Body of pancreas (tissue), 4 donors: ENCODE measurements at places on chromosomes 7 and 10. TPM values are rescaled to one million over a fixed set of nuclear protein-coding genes. Genes with fewer than 3 reads are reported as not detected.
A peak's percentile ranks its signal among the peaks of the same experiment; 100 is the strongest.

- no peak overlapping the region for H3K27ac ChIP-seq
- H3K27me3 ChIP-seq: no peaks in the 10 kb centered on the region
- peaks cover 13% of the 10 kb centered on the region for H3K4me1 ChIP-seq
- no peak overlapping the region for H3K4me3 ChIP-seq
Measured at GRCh38 chr10:7260412-7260900, 150.4 kb downstream of the SFMBT2 start.

DNA sequence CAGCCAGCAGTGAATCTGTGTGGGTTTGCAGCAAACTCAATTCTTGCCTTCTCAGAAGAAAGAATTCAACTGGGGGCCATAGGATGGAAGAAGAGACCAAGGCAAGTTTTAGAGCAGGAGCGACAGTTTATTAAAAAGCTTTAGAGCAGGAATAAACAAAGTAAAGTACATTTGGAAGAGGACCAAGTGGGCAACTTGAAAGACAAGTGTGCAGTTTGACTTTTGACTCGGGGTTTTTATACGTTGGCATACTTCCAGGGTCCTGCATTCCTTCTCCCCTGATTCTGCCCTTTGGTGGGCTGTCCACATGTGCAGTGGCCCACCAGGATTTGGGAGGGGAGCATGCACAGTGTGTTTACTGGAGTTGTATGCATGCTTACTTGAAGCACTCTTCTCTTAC, 3.0 kb upstream of the ANKRD22 start:
- H3K36me3 ChIP-seq: no peaks in the 10 kb centered on the region
- no peak overlapping the region for H3K4me3 ChIP-seq
- DNase-seq: no peak
- no peaks in the 10 kb centered on the region for H3K27me3 ChIP-seq

GRCh38 chr7:91517201-91517785, 253.1 kb downstream of the FZD1 start:
- H3K4me1 ChIP-seq: no peaks in the 10 kb centered on the region
- H3K27me3 ChIP-seq: no peaks in the 10 kb centered on the region
- no peak overlapping the region for H3K4me3 ChIP-seq
- H3K36me3 ChIP-seq: no peaks in the 10 kb centered on the region
- no peak for DNase-seq
- H3K27ac ChIP-seq: no peak overlapping the region

GRCh38 chr7:2611922-2612321, 19.9 kb upstream of the TTYH3 start:
- no peaks in the 10 kb centered on the region for H3K36me3 ChIP-seq
- no peak overlapping the region for H3K27ac ChIP-seq
- no peak for DNase-seq
- no peaks in the 10 kb centered on the region for H3K27me3 ChIP-seq
- peaks cover 15% of the 10 kb centered on the region for H3K4me1 ChIP-seq

DNA sequence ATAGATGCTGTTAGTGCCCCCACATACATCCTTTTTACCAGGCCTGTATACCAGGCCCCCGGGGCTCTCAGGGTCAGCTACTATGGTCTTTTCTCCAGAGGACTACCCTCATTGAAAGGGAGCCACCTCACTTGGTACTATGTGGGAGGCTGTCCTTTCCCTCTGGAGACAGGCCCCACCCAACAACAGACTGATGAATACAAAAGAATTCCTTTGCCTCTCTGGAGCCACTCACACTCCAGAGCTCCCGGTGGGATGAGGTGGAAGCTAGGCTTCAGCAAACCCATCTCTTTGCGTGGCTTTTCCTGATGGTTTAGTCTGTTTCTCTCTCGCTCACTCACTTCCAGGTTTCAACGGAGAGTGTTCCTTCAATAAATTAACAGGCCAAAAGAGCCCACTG, 30.3 kb downstream of the ANKMY2 start:
- no peaks in the 10 kb centered on the region for H3K27me3 ChIP-seq
- no peak overlapping the region for H3K4me3 ChIP-seq
- no peaks in the 10 kb centered on the region for H3K36me3 ChIP-seq
- DNase-seq: no peak
- peaks cover 6% of the 10 kb centered on the region for H3K4me1 ChIP-seq
- no peak overlapping the region for H3K27ac ChIP-seq

DNA sequence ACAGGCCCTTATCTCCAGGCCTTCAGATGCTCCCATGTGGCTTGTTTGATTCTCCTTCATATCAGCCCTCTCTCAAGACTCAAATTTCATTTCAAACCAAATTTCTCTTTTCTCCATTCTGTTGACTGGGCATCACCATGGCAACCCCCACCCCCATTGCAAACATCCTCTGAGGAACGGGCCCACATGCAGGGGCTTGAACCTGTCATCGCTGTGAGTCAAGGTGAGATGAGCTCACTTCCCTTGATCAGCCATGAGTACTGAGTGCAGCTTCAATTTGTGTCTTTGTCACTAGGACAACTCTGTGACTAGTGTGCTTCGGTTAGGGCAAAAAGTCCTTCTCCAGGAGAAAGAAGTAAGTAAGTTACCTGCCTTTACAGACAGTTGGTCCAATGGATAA, 41.9 kb downstream of the CALML3 start:
- H3K4me1 ChIP-seq: peaks cover 4% of the 10 kb centered on the region
- H3K36me3 ChIP-seq: no peaks in the 10 kb centered on the region
- no peak for DNase-seq
- H3K27me3 ChIP-seq: no peaks in the 10 kb centered on the region

GRCh38 chr10:43082087-43082486, 5.2 kb downstream of the RET start:
- H3K27ac ChIP-seq: peak overlapping the region; percentile 75
- peak; percentile 60 for DNase-seq
- H3K36me3 ChIP-seq: no peaks in the 10 kb centered on the region

DNA sequence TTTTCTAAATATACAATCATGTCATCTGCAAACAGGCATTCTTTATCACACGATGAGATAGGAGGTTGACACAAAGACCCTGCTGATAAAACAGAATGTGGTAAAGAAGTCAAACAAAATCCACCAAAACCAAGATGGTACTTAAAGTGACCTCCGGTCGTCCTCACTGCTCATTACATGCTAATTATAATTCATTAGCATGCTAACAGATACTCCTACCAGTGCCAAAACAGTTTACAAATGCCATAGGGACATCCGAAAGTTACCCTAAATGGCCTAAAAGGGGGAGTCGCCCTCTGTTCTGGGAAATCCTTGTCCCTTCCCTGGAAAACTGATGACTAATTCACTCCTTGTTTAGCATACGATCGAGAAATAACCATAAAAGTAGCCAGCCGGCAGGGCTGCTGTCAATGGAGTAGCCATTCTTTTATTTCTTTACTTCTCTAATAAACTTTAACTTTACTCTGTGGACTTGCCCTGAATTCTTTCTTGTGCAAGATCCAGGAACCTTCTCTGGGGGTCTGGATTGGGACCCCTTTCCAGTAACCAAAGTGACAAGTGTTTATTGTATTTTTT, 126.6 kb downstream of the CCDC71L start:
- no peak overlapping the region for H3K27ac ChIP-seq
- H3K4me1 ChIP-seq: no peaks in the 10 kb centered on the region
- DNase-seq: no peak
- H3K4me3 ChIP-seq: no peak overlapping the region
- H3K27me3 ChIP-seq: no peaks in the 10 kb centered on the region

DNA sequence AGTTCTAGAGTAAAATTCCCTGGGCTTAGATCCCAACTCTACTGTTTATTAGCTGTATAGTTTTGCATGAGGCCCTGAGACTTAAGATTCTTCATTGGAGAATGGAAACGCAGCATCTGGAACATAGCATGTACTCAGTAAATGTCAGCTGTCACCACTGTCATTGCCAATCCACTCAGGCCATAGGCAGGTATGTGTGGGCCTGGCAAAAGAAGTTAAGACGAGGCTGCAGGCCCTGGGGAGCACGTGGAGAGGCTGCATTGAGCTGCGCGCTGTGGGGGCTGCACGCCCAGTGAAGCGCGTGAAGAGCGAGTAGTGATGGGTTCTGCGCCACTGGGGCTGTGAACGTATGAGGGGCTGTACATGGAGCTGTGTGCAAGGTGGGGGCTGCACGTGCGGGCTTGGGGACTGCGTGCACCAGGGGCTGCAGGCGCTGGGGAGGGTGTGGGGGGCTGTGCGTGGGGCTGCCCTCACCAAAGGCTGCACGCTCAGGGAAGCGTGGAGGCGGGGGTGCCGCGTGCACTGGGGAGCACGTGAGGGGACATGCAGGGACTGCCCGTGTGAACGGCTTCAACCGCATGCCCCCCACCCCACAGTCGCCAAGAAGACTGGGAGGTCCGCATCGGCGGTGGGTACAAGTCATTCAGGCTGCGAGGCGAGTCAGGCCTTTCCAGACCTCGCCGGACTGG, 85.5 kb downstream of the PRR15 start:
- H3K36me3 ChIP-seq: no peaks in the 10 kb centered on the region
- no peak overlapping the region for H3K27ac ChIP-seq
- H3K27me3 ChIP-seq: no peaks in the 10 kb centered on the region
- H3K4me1 ChIP-seq: no peaks in the 10 kb centered on the region
- no peak for DNase-seq
- no peak overlapping the region for H3K4me3 ChIP-seq

- H3K4me1 ChIP-seq: no peaks in the 10 kb centered on the region
- no peak for DNase-seq
Measured at GRCh38 chr10:93352638-93353383, 129.3 kb downstream of the MYOF start.

DNA sequence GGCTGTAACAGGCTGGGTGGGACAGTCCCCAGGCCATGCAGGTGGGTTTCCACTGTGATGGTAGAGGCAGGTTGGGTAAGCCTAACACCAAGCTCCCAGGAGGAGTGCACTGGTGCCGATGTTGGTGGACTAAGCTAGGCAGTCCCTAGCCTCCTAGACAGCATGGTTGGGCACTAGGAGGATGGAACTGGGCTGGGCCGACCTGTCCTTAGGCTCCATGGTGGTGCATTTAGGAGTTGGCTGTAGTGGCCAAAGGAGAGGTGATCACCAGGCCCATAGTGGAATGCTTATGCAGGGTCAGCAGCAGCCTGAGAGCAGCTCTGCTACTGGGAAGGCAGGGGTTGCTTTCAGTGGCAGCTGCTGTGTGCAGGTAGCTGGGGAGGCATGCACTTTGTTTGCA, 247.7 kb upstream of the CNTNAP2 start:
- no peak for DNase-seq
- H3K36me3 ChIP-seq: no peaks in the 10 kb centered on the region
- H3K27ac ChIP-seq: no peak overlapping the region
- no peaks in the 10 kb centered on the region for H3K27me3 ChIP-seq
- H3K4me3 ChIP-seq: no peak overlapping the region

DNA sequence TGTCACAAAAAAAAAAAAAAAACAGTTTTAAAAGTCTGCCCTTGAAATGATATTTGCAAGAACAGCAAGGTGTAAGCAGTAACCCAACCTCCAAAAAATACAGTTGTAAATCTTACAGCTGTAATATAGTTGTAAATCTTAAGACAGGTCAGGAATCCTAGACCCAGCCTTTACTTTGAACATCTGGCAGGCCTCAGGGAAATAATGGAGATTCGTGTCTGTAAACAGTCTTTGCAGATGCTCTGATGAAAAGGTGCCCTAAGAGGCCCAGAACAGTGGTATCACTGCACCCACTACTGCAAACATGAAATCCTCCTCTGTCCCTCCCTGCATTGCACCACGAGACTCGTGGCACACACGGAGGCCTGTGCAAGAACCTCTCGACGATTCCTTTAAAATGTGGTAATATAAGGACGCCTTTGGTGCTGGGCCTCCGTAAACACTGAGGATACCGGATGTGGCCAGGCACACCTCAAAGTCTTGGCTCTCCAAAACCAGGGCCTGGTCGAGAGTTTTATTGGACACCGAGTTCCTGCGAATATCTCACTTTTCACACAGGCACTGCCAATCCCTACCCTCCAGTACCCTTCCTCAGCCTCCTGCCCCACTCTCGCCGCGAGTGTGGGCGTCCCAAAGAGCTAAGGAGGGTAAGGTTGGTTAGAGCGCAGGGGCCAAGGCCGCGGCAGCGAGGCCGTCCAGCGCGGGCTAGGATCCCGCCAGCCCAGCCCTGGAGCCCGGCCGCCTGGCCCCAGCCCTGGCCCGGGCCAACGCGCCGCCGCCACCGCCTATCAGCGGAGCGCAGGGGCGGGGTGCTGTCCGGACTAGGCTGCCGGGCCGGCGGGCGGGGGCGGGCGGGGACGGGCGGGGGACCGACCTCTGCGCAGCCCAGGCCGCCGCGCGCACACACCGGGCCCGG, at the start of gene REEP3:
REEP3 (plus strand) TSS at position 902 of the 916 bp plus-strand sequence. CDS start 145 bp downstream, outside the sequence.
- H3K4me1 ChIP-seq: peaks cover 36% of the 10 kb centered on the region
- H3K36me3 ChIP-seq: no peaks in the 10 kb centered on the region
- H3K27me3 ChIP-seq: no peaks in the 10 kb centered on the region
- DNase-seq: peak; percentile 74
- peak within 1 kb of the TSS; percentile 97 for H3K27ac ChIP-seq

DNA sequence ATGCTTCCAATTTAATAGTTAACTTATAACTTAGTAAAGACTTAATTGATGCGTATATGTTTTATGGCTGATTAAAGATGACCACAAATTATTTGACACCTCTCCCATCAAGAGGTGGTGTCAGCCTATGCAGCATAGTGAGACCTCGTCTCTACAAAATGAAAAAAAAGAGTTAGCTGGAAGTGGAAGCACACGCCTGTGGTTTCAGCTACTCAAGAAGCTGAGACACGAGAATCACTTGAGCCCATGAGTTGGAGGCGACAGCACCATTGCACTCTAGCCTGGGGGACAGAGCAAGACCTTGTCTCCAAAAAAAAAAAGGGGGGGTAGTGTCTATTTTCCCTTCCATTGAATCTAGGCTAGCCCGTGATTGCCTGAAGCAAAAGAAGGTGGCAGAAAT, 99.1 kb upstream of the ABI1 start:
- no peak for DNase-seq
- H3K4me3 ChIP-seq: no peak overlapping the region
- H3K27ac ChIP-seq: no peak overlapping the region
- H3K4me1 ChIP-seq: no peaks in the 10 kb centered on the region
- H3K36me3 ChIP-seq: no peaks in the 10 kb centered on the region

DNA sequence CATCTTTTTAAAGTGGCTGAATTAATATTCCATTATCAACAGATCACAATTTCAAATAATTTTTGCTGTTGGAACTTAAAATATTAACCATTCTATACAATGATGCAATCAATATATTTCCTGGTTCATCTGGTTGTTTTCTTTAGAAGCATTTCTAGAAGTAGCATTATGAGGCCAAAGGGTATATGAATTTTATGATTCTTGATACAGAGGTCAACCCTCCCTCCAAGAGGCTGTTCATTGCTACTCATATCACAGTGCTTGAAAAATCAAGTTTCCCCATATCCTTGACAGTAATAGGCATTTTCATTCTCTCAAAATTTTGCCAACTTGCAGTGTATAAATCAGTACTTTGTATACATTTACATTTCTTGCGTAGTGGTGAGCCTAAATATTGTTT, 312.6 kb downstream of the BMPER start:
- no peak overlapping the region for H3K4me3 ChIP-seq
- H3K27ac ChIP-seq: no peak overlapping the region
- no peaks in the 10 kb centered on the region for H3K4me1 ChIP-seq
- DNase-seq: no peak
- no peaks in the 10 kb centered on the region for H3K27me3 ChIP-seq

- H3K4me3 ChIP-seq: no peak overlapping the region
- no peak overlapping the region for H3K27ac ChIP-seq
- DNase-seq: no peak
Measured at GRCh38 chr7:132138817-132139216, 437.5 kb downstream of the PLXNA4 start.

Gene FAM131B
- total RNA-seq: not detected

Gene MYO3A
- total RNA-seq: 3.4 TPM

Gene GJD4
- not detected for total RNA-seq

Gene ADARB2
- total RNA-seq: 12.2 TPM

Gene ADAMTS14
- total RNA-seq: 0.33 TPM

Gene KCNMA1
- 5.9 TPM for total RNA-seq

Gene GLRX3
- total RNA-seq: 13.2 TPM

Gene CCL24
- not detected for total RNA-seq

Gene CNTNAP2
- total RNA-seq: not detected

Gene GNGT1
- not detected for total RNA-seq

Gene TRIM73
- 1.8 TPM for total RNA-seq
